Urinary bladder (tissue), 4 donors: ENCODE measurements at places on chromosomes 16 and 17.

GRCh38 chr17:17603178-17603894 is 11.8 kb upstream of the PEMT start:
- DNase-seq = no peak

DNA sequence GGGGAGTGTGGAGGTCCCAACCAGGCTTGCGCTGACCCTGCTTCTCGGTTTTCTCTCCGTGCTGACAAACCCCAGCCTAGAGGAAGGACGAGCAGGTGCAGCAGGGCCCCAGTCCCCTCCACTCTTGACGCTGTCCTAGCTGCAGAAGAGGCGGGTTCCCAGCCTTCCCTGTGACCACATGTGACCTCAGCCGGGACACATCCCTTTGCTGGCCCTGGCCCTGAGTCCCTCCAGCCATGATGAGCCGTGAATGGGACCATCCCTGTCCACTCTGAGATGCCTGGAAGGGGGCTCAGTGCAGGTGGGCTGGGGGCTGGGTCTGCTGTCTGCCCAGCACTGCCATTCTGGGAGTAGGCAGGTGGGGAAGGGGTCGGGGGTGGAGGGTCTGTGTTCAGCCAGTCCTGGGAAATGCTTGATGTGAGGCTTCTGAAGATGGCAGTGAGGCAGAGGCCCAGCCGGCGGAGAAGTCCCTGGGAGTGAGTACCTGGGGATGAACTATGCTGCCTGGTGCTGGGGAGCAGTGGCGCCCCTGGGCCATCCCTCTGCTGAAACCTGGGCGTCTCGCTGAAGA is 1.9 kb upstream of the TUBB3 start:
- DNase-seq = no peak

DNA sequence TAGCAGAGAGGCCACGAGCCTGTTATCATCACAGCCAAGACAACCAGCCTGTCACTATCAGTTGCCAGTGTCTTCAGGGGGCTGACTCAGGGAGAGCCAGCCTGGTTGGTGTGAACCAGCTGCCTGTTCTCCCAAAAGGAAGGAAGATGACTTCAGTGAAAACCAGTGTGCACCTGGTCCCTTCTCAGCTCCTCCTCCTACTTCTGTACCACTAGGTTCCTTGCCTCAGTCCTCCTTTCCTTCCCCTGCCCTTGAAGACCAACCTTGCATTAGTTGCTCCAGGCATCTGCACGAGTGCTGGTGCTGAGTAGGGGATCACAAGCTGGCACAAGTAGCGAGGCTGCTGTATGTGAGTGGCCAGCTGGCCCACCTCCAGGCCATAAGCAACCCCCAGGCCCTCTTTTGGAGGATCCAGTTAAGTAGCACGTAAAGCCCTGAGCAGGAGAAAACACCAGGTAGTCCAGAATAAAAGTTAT is 8.5 kb downstream of the TUBG1 start:
- DNase-seq = no peak

DNA sequence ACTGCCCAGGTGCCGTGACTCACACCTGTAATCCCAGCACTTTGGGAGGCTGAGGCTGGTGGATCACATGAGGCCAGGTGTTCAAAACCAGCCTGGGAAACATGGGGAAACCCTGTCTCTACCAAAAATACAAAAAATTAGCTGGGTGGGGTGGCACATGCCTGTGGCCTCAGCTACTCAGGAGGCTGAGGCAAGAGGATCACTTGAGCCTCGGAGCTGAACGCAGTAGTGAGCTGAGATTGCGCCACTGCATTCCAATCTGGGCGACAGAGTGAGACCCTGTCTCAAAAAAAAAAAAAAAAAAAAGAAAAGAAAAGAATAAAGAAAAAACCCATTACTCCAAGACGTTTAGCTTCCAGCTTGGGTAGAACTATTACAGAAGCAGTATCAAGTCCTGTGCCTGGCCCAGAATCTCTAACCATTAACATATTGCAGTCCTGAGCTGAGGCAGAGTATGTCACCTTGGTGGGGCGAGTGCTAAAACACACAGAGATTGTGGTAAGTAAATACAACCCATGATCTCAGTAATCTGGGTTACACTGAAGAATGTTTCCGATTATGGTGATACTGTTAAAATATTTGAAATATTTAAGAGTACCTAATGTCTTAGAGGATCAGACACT is 23.2 kb upstream of the CFAP20 start:
- DNase-seq = no peak

GRCh38 chr17:45235416-45236281 is 14.0 kb downstream of the FMNL1 start:
- no peak for DNase-seq

DNA sequence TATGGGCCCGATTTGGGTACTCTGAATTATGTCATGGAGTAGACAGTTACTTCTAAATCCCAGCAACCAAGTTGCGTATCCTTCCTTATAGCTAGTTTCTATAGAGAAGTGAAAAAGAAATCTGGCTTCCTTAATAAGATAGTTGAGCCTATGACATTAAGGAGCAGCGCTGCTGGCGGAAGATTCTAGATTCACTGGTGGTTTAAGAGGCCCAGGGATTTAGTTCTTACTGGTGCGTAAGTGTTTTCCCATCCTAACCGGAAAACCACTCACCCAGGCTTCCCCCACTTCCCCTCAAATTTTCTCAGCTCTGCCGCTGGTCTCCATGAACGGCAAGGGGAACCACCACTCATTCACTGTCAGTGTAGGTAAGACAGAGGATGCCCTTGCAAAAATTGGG is 230.4 kb downstream of the CPPED1 start:
- DNase-seq = no peak

DNA sequence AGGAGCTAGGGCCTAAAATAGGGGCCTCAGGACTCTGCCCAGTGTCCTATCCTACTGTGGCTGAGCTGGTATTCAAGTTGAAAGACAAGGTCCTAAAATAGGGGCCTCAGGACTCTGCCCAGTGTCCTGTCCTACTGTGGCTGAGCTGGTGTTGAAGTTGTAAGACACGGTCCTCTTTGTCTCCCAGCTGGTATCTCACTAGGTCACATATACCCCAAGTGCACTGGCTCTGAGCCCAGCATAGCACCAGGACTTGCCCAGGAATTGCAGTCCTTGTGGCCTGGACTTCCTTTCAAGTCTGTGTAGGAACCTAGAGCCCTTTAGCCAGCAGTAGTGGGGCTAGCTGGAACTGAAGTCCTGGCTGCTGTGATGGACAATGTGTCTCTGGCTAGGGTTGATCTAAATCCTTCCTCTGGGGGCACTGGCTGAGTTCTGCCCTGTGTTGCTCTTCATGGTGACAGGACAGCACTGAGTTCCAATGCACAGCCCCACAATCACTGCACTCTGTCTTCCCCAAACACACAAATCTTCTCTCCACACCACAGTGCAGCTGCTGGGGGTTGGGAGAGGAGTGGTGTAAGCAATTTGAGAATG is 260.5 kb downstream of the HAPSTR1 start:
- no peak for DNase-seq

- DNase-seq = no peak
Observed at GRCh38 chr16:35565626-35566025, 2106.2 kb downstream of the TP53TG3F start.
